ENCODE measurements at places on chromosomes 6 and 20.

DNA sequence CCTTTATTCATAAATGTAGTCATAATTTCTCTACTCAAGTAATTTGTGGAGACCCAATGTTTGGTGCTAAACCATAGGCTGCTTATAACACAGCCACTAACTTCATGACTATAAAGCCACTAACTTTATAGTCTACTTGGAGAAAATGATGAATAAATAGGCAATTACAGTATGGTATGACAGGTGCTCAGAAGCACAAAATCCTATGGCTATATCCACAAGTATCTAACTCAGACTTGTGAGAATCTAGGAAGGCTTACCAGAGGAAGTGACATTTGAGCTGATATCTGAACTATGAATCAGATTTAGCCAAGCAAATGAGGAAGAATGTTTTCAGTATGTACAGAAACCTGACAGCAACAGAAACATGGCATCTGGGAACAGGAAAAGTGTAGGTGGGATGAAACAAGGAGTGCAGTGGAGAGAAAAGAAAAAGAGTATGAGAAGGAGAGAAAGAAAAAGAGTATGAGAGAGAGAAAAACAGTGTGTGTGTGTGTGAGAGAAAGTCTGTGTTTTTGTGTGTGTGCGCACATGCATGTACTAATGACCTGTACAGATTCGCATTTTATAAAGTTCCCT lies 59.9 kb downstream of the REV3L start:
- DNase-seq, result no peak

GRCh38 chr6:54093326-54093948 lies 17.8 kb upstream of the MLIP start:
- no peak for DNase-seq

DNA sequence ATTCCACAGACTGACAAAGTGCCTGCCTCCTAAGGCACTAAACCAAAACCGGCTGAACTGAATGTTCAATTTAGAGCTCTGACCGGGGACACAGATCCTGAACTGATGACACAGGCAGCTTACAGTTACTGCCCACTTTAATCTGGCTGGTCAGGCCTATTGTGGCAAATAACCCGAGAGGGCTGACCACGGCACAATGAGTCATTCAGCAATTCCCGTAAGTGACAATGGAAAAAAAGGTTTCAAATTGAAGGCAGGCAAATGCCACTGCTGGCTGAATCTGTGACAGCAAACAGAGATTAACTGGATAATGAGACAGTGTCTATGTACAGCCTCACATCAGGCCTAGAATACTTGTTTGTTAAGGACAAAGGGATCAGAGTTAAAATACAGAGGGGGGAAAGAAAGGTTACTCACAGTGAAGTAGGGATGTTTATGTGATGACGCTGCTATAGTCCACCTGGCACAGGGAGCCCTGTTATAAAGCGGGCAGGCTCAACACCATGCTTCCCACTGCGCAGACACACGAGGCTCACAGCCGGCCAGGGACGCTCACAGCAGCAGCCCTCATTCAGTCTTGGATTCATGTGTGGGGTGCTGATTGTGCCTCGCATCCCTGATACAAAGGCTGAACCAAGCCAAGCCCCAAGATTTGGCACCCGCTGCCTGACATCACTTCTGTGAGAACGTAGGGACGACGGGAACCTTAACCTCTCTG lies 54.4 kb downstream of the RTN4IP1 start:
- DNase-seq, result peak; percentile 77

GRCh38 chr6:112560651-112561050 lies 213.5 kb downstream of the RFPL4B start:
- no peak for DNase-seq

- DNase-seq, result no peak
Observed at GRCh38 chr6:10382322-10382721, 32.6 kb downstream of the TFAP2A start.

DNA sequence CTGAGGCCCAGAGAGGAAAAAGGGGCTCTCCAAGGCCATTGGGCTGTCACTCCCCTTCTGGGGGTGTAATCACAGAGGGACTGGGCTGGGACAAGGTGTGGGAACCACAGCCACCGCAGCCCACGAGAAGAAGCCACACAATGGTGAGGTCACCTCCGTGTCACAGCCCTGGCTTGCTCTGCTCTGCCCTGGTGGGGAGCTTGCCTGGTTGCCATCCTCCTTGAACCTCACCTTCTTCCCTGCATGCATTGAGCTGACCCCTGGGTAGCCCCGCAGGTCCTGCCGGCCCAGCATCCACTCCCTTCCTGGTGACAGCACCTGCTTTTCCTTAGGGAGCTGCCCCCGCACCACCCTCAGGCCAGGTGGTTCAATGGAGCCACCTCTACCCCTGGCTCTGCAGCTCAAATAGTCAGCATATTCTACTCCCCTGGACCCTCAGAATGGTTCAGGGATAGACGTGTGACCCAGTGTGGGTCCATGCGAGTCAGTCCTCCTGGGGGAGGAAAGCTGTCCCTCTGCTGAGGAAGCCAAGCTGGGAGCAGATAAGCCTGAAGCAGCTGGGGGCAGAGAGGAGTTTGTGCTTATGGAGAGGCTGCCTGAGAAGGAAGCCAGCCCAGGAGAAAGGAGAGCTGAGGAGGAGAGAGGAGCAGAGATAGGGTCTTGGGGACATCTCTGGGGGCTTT lies 21.3 kb downstream of the RBM38 start:
- no peak for DNase-seq

All from RCC 7860 (cell line).